ENCODE measurements at places on chromosomes 7 and 10.
A peak's percentile ranks its signal among the peaks of the same experiment; 100 is the strongest.

DNA sequence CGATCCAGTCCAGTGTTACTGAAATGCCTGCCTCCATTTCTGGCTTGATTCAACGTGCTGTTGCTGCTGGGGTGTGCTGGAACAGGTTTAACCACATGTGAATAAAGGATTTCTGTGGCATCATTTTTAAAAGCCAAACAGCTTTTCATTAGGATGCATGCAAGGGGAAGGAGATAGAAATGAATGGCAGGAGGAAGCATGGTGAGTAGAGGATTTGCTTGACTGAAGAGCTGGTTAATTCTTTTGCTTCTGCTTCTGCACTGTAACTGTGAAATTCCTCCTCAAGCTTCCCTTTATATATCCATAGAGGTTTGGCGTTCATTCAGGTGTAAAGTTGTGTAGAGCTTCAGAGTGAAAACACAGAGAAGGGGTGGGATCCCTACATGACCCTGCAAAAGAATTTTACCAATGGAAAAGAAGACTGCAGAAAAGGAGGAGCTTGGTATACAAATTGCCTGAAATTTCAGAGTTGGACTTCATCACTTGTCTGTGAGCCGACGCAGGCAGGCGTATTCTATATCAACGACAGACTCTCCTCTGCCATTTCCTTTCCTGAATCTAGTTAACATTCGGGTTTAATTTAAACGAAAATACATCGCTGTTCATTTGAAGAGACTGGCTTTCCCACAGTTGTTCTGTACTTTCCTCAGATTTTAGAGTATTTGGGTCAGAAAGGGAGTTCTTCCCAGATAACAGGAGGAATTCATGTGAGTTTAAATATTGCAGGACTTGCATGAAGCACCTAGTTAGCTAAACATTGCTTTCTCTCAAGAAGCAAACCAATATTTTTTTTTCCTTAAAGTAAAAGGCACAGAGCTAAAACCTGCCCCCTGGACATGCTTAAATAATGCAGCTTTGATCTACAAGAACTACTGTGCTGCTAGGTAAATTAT is at the start of gene SOSTDC1:
Gene SOSTDC1, minus strand, starts transcription at position 270 of the 893 bp plus-strand sequence. Its CDS starts 70 bp downstream, at position 200.
- DNase-seq = no peak

DNA sequence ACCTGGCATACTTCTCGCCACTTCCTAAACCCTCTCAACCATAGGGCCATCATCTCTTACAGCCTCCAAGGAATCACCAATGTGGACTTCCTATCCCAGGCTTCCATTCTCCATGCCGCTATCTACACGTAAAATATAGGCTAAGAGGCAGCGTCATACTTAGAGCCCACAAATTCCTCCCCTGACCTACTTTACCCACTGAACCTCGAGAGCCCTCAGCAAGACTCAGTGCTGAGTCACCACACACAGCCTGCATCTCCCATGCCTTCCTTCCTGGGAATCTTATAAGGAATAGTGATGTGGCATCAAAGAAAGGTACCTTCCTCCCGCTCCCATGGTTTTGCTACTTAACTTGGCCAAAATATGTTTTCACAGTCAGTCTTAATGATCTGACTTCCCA is 435.6 kb upstream of the NFE2L3 start:
- DNase-seq = no peak

DNA sequence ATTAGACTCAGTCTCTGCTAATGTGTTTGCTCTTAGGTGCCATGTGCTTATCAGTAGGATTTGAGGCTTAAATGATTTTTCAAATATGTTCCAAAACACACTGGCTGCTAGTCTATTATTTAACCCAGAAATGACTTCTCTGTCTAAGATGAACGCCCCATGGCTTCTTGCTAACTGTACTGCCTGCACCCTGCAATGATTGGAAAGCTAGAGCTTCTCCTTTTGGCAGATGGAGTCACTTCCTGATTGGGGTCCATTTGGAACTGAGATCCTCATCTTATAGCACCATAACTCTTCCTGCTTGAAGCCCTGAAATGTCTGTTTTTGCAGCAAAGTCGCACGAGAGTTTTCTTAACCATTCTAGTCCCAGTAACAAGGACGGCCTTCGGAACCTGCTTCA is 186.5 kb upstream of the ADO start:
- DNase-seq = no peak

DNA sequence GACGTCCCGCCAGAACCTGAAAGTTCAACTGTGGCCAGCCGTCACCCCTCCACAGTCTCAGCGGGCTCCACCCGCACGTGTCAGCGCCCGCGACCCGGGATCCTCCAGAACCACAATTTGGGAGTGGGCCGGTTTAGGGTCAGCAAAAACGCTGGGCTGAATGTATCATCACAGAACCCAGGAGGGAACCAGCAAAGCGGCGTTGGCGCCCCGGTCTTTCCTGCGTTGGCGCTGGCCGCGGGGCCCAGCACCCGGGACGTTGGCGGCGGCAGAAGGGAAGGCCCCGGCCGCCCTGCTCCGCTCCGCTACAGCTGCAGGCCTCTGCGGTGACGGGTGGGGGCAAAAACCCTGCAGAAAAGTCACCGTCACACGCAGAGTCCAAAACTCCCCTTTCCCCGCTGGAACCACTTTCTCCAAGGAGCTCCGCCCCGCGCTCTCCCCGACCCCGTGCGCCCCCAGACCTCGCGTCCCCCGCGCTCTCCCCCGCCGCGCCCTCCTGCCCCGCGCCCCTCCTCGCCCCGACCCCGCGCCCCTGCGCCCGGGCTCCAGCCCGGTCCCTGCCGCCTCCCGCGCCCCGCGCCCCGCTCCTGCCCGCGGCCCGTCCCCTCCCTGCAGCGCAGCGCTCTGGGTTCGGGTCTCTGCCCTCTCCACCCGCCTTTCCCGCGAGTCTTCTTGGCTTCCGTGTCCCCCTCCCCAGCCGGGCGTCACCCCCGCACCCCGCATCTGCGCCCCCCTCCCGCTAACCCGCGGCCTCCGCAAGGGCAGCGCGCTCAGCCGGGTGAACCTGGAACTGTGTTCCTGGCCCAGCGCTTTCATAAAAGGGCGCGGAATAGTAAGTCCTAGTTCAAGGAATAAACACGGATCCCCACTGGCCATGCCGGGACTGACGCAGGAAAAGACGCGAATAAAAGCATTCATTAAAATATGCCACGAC is 24.0 kb upstream of the RNF32 start:
- DNase-seq = no peak

GRCh38 chr7:151085329-151085690 is 965 bp upstream of the AGAP3 start:
- no peak for DNase-seq

DNA sequence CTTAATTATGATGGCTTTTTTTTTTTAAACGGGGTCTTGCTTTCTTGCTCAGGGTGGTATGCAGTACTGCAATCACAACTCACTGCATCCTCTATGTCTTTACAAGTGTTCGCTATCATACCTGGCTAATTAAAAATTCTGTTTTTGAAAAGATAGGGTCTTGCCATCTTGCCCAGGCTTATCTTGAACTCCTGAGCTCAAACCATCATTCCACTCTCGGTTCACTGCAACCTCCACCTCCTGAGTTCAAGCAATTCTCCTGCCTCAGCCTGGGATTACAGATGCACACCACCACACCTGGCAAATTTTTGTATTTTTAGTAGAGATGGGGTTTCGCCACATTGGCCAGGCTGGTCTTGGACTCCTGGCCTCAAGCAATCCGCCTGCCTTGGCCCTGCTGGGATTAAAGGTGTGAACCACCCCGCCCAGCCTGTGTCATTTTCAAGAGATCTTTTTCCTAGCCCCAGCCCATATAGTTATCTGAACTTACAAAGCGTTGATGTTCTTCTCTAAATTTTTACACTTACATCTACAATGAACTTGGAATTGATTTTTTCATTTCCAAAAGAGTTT is 6.0 kb downstream of the HNRNPF start:
- no peak for DNase-seq

DNA sequence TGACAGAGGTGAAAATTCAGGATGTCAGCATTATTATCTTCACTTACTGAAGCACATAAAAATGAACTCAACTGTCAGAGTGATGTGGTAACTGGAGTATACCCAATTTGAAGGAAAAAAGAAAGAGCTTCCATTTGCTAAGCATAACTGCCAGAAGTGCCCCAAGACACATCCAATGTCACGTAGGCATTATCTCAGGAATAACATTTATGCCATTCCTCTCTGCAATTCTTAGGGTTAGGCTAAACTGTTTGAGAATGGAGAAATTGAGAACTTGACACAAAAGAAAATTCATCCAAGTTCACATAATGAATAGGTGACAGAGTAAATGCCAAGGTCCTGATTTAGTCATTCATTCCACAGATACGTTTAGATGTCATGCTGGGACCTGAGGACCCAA is 148.6 kb downstream of the GRM3 start:
- no peak for DNase-seq

DNA sequence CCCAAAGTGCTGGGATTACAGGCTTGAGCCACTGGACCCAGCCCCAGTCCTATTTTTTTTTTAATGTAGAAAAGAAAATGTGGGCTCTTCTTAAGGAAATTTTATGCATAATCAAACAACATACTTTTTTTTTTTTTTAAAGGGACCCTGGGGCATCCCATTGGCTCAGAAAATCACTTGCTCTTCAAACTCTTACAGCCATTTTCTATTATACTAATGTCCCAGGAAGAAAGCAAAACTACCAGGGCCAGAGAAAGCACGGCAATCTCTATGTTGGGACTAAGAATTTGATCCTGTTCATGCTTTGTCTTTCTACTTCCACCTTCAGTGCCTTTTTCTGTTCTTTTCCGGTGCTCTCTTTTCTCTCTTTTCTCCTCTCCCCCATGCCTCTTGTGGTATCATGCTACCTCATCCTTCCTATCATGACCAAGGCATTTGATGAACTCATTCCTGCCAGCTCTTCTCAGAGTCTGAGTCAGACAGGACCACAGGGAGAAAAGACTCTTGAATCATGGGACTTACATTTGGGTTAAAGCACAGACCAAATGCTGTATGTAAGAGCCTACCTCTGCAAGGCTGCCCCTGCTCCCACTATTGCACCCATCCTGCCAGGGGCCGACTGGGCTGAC is 76.4 kb upstream of the CCNY start:
- no peak for DNase-seq

DNA sequence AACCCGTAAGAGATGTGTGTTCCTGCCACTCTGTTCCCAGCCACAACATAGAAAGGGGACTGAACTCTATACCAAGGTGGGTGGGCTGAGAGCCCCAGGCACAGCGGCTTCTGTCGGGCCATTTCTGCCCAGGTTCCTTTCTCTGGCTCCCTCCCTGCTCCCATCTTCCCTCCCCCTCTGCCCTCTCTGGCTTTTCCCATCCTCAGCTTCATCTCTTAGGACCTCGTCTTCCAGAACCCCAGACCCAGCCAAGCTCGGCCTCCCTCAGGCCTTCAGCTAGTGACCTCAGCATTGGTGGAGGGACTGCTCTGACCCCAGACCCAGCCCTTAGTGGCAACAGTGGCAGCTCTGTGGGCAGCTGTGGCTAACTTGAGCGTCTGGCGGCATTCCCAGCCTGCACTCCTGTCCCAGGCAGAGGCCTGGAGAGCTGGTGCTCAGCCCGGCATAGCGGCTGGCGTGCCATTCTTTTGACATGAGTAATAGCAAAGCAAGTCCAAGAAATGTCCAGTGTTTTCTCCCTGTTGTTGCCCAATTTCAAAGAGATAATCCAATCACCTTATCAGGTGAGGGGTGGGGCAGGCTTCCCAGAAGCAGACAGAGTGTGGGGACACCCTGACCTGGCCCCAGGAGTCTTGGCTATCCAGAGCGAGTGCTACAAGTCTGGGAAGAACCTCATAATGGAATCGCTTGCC is 15.9 kb downstream of the PTPRE start:
- DNase-seq = no peak

DNA sequence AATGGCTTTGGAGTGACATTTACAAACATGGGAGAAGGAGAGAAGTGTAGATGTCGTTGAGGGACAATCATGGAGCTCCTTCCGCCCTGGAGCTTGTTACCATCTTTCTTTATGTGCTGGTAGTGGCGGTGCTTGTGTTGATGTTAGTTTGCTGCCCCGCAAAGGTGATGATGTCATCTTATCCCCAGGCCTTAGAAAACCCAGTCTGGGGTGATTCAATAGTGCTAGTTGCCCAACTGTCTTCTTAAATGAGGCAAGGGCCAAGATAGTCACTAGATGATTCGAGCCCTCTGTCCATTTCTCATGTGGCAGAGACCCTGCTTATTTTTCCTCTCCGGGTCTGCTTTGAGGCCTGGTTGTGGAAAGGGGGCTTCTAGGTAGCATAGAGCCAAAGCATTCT is 277.4 kb downstream of the CCSER2 start:
- no peak for DNase-seq

GRCh38 chr10:79928028-79928583 is 20.8 kb downstream of the SFTPD start:
- DNase-seq = no peak

- DNase-seq = peak; percentile 25
Observed at GRCh38 chr10:103395754-103396066, 565 bp downstream of the ATP5MK start.

GRCh38 chr10:24119896-24120295 is 89.0 kb upstream of the KIAA1217 start:
- DNase-seq = no peak

- no peak for DNase-seq
Observed at GRCh38 chr10:125482637-125483036, 200.3 kb downstream of the TEX36 start.

Data from activated CD4-positive, alpha-beta memory T cell treated with anti-CD3 and anti-CD28 coated beads, Interleukin-2, amount 10 ng/mL, durations not matched to agents 7 days and 5 days (primary cell).